Stimulated activated CD4-positive, alpha-beta T cell treated with anti-CD3 and anti-CD28 coated beads, Interleukin-1b, Interleukin-23, amount 100 ng/mL, for 4 hours (primary cell): ENCODE measurements at places on chromosomes 12 and 14.

GRCh38 chr14:24843494-24843893, 206.5 kb downstream of the STXBP6 start:
- DNase-seq: no peak

GRCh38 chr14:90797451-90797850, 18.8 kb downstream of the TTC7B start:
- no peak for DNase-seq

DNA sequence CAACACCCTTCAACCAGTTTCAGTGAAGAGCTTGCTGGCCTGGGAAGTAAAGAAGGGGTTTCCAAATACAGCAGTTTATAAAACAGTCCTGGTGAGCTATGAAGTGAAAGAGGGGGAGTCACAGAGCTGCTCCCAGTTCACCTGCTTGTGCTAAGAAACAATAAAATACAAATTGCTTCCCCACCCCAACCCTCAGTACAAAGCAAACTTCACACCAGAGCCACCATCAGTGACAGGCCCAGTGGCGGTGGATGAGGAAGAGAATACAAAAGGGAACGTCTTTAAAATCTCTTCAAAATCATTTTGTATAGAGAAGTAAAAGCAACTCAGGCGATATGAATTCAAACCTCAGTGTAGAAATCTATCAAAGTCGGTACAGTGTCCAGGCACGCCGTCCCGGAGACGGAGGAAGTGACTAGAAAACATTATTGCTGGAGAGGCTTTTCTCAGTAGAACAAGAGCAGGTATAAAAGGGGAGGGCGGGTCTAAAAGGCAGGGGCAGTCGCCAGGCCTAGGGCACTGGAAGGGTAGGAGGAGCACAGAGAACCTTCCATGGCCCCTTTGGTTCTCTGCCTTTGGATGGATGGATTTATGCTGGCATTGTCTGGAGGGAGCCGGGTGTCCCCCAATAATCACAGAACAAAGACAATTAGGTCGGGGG, 10.5 kb upstream of the RPLP0 start:
- DNase-seq: no peak

DNA sequence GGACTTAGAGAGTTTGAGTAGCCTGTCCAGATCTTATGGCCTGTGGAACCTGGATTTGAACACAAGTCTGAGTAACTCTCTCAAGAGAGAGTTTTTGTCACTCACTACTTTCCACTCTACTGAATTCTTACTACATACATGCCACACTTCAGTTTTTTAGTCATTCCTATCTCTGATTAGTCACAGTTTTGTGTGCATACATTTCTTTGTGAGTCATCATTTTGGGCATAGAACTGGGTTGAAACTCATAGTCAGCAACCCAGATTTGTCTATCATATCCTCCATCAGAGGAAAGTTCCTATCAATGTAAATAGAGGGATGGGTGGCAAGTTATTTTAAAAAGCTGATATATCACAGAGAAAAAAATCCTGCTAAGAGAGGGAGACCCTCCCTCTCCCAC, 42.9 kb downstream of the FLRT2 start:
- DNase-seq: no peak

GRCh38 chr12:77493302-77494168, 337.2 kb upstream of the NAV3 start:
- DNase-seq: no peak

GRCh38 chr12:131471946-131472732, 238.8 kb upstream of the SFSWAP start:
- no peak for DNase-seq

DNA sequence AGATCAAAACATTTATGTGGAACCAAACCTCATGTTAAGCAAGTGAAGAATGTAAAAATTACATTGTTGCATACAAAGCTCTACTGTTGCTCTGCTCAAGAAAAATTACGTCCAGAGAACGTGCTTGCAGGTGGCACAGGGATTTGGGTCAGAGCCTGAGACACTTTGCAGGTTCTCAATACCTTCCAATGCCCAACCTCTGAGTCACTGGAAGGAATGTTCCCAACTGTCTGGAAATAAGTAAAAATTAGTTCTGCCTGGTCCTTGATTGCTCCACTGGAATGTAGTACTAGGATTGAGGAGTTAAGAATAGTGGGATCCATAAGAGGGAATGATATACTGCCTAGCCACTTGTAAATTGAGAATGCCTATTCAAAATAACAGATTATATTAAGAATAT, 2.8 kb upstream of the IFNG start:
- no peak for DNase-seq
